ENCODE measurements at places on chromosomes 16 and 17.

DNA sequence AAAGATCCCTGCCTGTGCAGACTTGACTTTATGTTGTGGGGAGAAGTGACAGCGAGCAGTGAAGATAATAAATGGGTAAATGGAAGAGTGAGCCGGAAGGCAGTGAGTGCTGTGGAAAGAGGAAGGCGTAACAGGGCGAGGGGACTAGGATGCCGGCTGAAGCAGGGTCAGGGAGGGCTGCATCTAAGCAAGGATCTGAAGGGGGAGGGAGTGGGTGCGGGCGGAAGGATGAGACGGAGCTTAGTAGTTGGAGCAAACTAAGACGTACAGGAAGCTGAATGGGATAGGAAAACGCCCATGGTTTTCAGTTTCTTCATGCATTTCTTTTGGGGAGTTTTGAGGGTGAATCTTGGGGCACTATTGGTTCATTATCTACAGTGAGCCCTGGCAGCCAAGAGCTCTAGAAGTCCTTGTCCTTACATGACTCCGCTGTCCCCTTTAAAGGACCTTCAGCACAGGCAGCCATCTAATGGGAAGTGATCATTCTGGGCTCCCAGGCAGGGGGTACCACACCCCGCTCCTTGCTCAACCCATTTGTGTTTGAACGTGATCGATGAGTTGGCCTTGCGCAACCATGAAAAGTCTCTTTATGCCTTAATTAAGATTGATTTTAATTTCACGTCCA, 10.4 kb upstream of the NAT9 start:
- no peak for DNase-seq

DNA sequence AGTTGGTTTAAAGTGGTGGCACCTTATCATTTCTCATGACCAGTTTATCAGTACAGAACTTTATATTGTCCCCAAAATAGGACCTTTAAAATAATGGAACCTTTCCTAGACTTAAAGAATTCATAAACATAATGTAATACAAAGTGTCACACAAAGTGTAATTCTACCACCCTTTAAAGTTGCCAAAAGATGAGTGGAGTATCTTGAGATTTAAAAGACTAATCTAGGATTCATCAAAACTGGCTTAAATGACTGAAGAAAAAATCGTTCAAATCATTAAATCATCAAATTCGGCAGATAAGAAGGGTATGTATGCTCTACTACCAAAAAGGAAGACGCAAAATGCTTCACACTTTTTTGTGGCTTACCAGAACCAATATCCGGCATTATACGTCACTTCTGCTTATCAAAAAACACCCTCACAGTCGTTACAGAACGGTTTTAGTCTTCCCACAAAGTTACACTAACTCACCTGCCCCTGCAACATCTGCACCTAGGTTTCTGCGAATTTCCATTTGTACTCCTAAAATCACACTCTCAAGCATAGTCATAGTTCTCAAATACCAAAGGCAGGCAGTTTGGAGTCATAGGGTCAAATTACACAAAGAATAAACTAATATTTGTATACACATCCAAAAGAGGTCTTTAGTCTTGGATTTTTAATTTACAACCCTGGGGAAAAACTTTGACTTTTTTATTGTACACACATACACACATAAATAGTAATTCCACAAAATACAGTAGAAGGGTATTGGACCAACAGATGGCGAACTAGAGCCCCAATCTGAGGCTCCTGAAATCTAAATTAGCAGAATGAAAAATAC, 1.4 kb upstream of the KANSL1 start:
- DNase-seq, result peak; percentile 73

GRCh38 chr17:60297760-60298401, 94.1 kb downstream of the USP32 start:
- no peak for DNase-seq

DNA sequence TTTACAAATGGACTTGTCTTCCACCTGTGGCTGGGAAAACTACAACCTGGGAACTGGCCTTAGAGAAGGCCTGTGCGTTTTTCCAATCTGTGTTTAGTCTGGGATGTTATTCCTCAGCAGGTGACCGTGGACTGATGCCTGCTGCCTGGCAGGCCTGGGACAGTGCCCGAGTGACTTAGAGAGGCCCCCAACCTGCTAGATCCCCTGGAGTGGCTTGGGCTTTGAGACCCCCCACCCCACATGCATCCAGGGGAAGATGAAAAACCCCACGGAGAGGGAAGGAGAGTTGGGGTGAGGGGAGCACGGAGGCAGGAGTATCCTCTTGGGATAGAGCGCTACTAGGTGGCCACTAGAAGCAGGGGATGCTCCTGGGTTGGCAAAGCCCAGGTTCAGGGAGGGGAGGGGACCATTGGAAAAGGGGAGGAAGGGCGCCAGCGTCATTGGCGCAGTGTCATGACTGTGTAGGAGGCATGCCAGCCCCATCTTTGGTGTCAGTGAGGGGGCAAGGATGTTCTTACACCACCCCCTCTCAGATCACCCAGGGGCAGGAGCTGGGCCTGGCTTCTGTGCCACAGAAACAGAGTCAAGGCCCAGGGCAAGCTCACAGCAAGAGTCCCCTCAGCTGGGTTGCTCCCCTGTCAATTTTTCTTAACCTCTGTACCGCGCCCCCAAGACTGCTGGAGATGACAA, 54.1 kb downstream of the MEAK7 start:
- DNase-seq, result no peak

- DNase-seq, result peak; percentile 19
Measured at GRCh38 chr17:60526726-60527125, 684 bp upstream of the APPBP2 start.

DNA sequence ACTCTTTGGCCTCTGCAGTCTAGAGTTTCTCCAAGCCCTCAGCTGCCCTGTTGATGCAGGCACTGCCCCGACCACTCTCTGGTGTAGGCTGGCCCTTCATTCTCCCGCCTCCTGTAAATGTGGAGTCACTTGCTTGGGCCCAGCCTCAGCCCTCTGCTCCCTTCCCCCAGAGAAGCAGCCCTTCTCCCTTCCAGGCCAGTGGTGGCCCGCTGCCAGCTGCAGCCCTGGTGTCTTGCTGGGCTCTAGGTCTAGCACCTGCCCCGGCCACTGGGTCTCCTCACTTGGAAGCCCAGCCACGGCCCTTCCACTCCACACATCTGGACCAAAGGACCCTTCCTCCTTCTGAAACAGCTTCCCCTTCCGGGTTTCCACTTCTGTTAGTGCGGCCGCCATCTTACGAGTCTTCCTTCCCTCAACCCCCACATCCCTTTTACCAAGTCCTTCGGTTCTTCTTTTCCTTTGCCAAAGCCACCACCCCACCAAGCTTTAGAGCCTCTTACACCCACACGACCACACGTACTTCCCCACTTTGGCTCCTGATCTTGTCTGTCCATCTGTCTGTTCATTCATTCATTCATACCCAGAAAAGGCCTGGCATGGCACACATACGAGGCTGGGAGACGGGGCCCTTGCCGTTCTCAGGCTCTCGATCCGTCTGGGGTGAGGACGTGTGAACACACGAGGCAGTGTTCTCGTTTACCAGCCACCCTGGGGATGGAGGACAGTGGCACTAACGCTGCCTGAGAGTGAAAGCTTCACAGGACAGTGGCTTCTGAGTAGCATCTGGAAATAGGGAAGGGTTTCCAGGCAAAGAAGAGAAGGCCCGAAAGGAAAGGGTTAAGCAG, 68.0 kb downstream of the ABR start:
- no peak for DNase-seq

DNA sequence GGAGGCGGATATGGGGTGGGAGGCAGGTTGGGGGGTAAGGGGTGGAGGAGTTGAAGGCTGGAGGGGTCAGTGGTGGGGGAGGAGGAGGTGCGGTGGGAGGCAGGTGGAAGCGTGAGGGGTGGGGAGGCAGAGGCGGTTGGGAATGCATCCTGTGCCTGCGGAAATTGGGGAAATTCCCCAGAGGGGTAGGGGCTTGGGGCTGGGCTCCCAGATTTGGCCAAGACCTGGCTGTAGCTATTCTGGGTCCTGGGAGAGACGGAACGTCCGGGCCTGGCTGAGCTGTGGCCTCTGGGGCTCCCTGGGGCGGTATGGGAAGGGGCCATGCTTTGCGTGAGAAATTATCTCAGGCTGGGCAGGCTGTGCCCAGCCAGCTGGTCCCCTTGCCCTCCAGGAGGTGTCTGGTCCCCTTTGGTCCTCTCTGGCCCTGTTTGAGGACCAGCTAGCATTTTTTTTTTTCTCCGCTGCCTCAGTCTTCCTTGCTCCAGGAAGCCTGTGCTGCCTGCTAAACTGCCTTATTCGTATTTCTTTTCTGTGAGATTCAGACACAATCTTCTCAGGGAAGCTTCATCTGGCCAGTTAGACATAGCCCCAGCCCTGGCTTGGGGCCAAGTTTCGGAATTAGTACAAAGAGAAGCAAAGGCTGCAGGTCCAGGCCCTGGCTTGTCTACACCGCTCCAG, 7.3 kb upstream of the TRPV2 start:
- peak; percentile 76 for DNase-seq

Measured in GM23338 (cell line).